ENCODE measurements at places on chromosomes 16 and 17.

GRCh38 chr16:2058420-2058819, 10.6 kb downstream of the TSC2 start:
- no peak for DNase-seq

DNA sequence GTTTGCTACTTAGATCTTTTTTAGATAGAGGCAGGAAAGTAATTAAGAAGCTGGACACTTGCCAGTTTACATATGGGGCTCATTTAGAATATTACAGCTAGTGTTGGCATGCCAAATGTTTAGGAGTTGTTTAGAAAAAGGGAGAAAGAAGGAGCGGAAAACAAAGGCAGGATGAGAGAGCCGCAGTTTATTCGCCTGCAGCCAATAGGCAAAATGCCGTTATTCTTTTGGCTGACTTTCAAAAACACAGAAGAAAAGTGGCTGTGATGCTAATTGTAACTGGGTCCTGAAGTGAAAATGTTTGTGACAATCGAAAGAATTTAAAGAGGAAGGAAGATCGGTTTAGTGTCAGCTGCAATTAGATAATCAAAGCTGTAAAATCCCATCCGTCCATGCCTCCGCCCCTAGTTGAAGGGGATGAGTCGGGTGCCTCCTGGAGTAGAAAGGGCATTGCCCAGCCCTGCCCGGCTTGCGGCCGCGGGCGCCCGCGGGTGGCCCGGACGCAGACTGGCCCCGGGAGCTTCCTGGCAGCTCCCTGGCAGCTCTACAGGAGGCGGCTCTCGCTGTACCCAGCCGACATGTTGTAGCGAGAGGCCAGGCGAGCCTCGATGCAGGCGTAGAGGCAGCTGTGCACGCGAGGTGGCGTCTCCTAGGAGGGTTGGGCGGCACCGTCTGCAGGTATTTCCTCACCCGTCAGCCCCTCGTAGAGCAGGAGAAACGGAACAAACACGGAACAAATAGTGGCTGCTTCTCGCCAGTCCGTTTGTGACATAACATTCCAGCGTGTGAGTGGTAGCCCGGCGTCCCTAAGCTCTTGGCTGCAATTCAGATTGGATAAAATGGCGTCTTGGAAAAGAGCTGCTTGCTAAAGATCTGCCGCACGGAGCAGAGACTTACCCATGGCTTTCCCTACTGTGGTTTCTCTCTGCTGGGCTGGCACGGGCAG, 82.2 kb downstream of the TNRC6C start:
- no peak for DNase-seq

GRCh38 chr16:2715064-2715463, 5.0 kb downstream of the PRSS27 start:
- no peak for DNase-seq

DNA sequence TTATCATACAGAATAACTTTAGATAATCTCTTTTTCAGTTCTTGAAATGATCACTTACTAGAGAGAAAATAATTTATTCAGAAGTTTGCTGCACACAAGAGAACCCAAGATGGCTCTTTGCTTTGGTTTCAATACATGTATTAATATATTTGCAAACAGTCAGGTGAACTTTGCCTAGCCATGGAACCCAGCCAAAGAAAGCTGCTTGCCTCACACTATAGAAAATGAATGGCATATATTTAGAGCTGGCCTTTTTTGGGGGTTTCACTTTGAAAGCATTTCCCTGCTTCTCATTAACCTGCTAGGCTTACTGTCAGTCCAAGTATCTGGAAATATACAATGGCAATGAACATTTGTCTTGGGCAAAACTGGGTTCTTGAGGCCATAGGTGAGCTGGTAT, 75.3 kb downstream of the MRTFB start:
- DNase-seq, result no peak

Data from left renal cortex interstitium (tissue), 4 donors.